Glutamatergic neuron (in vitro differentiated cells): ENCODE measurements at places on chromosomes 2 and 18. TPM values are rescaled to one million over a fixed set of nuclear protein-coding genes. Genes with fewer than 3 reads are reported as not detected.

DNA sequence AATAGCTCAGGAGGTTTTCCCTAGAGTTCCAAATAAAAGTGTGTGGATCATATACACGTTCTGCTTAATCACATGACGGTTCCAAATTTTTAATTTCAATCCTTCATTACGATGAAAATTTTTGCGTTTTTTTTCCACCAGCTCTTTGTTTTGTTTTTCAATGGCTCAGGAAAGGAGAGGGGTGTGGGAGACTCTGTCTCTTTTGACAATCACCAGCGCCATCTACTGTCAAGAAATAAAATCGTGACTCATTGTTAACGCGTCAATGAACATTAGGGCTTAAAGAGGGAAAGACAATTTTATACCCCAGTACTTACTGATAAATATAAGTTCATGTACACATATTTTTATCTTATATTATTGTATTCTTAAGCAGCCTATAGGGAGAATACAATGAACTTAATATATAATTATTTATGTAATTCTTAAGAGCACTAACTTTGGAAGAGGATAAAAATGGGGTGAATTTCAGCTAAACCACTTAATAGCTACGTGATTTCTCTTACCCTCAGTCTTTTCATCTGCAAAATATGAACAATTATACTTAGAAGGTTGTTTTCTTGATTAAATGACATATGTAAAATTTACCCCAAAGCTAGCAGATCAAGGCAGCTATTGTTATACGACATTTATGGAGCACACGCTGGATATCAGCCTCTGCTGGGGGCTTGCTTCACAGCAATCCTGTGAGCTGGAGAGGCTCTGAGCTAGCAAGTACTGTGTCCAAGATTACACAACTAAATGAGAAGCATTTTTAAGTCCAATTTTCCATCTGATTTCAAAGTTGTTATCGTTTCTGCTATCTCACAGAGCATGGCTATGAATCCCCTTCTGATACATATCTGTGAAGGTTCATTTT is 47.4 kb upstream of the RMDN2 start:
- DNase-seq: no peak
- H3K27ac ChIP-seq: peak overlapping the region; percentile 59
- H3K36me3 ChIP-seq: no peaks in the 10 kb centered on the region
- peaks cover 3% of the 10 kb centered on the region for H3K27me3 ChIP-seq
- H3K4me3 ChIP-seq: no peak overlapping the region

- H3K27me3 ChIP-seq: no peaks in the 10 kb centered on the region
- H3K36me3 ChIP-seq: no peaks in the 10 kb centered on the region
- peaks cover 9% of the 10 kb centered on the region for H3K4me1 ChIP-seq
- H3K4me3 ChIP-seq: no peak overlapping the region
- H3K27ac ChIP-seq: no peak overlapping the region
- no peak for DNase-seq
Observed at GRCh38 chr2:206521612-206522011, 78.3 kb downstream of the ADAM23 start.

DNA sequence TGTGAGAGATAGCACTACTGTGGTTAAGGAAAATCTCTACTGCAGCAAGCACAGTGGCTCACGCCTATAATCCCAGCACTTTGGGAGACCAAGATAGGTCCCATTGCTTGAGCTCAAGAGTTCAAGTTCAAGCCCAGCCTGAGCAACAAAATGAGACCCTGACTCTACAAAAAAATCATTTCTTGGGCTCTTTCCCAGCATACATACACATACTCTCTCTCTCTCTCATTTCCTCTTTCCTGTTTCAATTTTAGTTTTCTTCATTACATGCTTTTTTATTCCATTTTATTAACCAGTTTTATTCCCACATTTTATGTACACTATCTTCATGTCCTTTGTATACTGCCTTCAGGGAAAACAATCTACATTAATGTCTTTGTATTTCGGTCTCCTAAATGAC is 14.6 kb downstream of the WDR33 start:
- H3K27me3 ChIP-seq: no peaks in the 10 kb centered on the region
- H3K36me3 ChIP-seq: no peaks in the 10 kb centered on the region
- no peak for DNase-seq

DNA sequence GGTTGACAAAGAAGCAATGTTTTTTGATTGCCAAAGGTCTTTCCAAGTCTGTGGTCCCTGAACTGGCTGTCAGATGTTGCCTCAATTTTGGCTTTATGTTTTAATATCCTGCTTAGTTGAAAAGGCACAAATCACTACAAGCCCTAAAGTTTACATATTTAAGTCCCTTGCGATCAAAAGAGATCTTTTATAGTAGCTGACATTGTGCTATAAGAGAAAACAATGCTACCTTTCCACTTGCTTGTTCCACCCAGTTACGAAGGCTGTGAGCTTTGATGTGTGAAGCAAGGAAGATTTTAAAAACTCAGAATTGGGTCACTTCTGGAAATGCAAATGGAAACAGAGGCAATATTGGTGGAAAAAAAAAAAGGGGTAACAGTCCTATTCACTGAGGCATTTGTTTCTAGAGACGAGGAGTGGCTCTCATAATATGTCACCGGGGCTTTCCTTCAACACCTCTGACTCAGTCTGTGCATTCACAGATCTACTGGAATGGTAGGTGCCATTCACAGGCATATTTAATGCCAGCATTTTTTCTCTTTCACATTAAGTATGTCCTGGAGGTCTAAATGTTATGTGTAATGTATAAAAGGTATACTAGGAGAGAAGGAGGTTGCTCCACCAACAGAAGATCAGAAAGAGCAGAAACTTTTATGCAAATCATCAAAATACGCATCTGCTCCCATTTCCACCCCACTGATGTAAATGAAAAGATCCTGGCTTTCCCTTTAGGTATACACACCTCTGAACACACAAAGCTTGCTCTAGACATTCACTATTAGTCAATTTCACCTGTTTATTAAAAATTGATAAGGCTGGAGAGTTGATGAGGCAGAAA is 91.8 kb downstream of the TGIF1 start:
- H3K4me1 ChIP-seq: peaks cover 2% of the 10 kb centered on the region
- no peaks in the 10 kb centered on the region for H3K36me3 ChIP-seq
- no peak overlapping the region for H3K27ac ChIP-seq
- no peak overlapping the region for H3K4me3 ChIP-seq
- peaks cover 3% of the 10 kb centered on the region for H3K27me3 ChIP-seq

- DNase-seq: peak; percentile 25
- H3K4me1 ChIP-seq: peaks cover 3% of the 10 kb centered on the region
- no peak overlapping the region for H3K27ac ChIP-seq
- H3K4me3 ChIP-seq: no peak overlapping the region
- H3K27me3 ChIP-seq: peaks cover 2% of the 10 kb centered on the region
- H3K36me3 ChIP-seq: peaks cover 1% of the 10 kb centered on the region
Observed at GRCh38 chr2:241859017-241859435, 332 bp upstream of the PDCD1 start.

The ALLC gene
- not detected for total RNA-seq

The STARD6 gene
- total RNA-seq: not detected

DNA sequence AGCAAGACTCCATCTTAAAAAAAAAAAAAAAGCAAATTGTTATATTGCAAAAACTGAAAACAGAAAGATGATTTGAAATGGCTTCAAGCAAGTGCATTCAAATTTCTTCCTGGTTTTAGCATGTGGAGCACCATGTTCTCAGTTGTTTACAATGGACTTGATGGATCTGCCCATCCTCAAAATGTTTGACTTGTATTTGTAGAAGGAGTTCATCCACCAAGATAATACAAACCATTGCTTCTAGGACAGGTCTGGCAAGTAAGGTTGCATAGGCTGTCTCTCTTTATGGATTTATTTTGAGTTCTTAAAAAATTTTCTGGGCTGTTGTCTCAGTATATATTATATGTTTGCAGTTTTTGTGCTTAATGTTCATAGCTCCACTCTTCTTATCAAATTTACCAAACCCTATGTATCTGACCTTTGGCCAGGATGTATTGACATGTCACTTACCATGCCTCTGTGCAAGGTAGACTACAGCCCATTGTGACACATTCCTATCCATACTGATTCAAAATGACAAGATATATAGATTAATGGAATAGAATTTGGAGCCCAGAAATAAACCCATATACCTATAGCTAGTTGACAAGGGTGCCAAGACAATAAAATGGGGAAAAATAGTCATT is 21.7 kb upstream of the ZCCHC2 start:
- no peak for DNase-seq
- no peak overlapping the region for H3K4me3 ChIP-seq
- H3K27me3 ChIP-seq: no peaks in the 10 kb centered on the region
- no peak overlapping the region for H3K27ac ChIP-seq

The OST4 gene
- 215 TPM for total RNA-seq

DNA sequence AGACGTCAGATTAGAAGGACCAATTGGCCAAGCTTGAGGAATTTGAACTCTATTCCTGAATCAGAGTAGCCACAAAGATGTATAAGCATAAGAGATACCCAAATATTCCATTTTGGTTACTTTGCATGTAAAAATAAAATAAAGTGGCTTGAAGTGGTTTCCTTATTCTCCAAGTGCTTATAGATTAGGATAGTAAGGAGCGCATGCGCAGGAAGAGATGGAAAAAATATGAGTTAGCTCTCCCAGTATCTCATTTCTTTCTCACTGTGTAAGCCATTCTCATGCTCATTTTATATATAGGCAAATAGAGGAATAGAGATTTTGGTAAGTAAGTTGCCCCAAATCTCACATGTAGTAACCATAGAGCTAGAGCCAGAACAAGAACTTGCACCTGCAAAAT is 241.3 kb downstream of the SETBP1 start:
- no peak overlapping the region for H3K27ac ChIP-seq
- DNase-seq: no peak
- no peaks in the 10 kb centered on the region for H3K36me3 ChIP-seq
- H3K27me3 ChIP-seq: peaks cover 2% of the 10 kb centered on the region
- no peak overlapping the region for H3K4me3 ChIP-seq

GRCh38 chr2:20663196-20664070 is 3.5 kb upstream of the GDF7 start:
- H3K27me3 ChIP-seq: peaks cover 17% of the 10 kb centered on the region
- no peak for DNase-seq
- H3K4me1 ChIP-seq: peaks cover 3% of the 10 kb centered on the region
- H3K36me3 ChIP-seq: no peaks in the 10 kb centered on the region
- no peak overlapping the region for H3K27ac ChIP-seq
- H3K4me3 ChIP-seq: no peak overlapping the region

The GCG gene
- not detected for total RNA-seq

DNA sequence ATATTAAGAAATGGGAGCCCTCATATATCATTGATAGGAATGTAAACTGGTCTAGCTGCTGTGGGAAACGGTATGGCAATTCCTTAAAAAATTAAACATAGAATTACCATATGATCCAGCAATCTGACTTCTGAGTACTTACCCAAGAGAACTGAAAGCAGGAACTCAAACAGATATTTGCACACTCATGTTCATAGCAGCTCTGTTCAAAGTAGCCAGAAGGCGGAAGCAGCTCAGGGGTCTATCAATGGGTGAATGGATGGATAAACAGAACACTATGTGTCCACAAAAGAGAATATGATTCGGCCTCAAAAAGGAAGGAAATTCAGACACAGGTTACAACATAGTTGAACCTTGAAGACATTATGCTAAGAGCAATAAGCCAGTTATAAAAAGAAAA is 135.7 kb upstream of the NDUFV2 start:
- no peaks in the 10 kb centered on the region for H3K36me3 ChIP-seq
- DNase-seq: no peak
- H3K27ac ChIP-seq: no peak overlapping the region
- peaks cover 6% of the 10 kb centered on the region for H3K27me3 ChIP-seq

The ZNF892 gene
- total RNA-seq: 21.1 TPM

DNA sequence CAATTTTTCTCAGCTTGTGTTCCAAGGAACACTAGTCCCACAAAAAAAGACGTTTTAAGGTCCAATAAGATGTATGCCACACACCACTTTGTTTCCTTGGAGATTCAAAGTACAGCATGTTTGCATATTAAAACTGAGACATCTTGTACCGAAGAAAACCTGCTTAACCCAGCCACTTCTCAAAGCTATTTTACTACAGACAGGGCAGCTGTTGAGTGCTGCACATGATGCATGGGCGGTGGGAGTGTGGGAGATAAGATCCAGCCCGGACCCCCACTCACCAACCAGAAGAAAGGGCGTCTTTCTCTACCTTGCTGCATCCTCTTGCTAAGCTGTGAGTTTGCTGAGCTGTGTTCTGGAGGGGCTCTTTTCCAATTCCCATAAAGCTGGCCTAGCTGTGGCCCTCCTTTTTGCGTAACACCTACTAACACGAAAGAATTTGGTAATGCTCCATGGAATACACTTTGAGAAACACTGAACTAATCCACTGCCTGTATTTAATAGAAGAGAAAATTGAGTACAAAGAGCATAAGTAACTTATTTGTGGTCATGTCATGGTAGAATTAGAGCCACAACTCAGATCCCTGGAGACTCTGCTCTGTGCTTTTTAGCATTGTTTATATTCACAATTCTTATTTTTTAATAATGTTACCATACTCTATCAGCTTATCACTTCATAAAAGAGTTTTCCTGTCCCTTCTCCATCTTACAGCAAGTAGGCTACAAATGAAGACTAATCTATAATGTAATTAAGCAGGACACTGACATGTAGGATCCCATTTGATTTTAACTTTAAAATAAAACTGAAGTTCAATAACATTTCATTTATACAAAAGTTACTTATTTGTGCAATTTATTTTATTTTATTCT is 90.0 kb downstream of the PLEKHM3 start:
- H3K4me1 ChIP-seq: peaks cover 3% of the 10 kb centered on the region
- H3K27me3 ChIP-seq: no peaks in the 10 kb centered on the region
- no peak overlapping the region for H3K27ac ChIP-seq
- no peak overlapping the region for H3K4me3 ChIP-seq
- H3K36me3 ChIP-seq: no peaks in the 10 kb centered on the region

DNA sequence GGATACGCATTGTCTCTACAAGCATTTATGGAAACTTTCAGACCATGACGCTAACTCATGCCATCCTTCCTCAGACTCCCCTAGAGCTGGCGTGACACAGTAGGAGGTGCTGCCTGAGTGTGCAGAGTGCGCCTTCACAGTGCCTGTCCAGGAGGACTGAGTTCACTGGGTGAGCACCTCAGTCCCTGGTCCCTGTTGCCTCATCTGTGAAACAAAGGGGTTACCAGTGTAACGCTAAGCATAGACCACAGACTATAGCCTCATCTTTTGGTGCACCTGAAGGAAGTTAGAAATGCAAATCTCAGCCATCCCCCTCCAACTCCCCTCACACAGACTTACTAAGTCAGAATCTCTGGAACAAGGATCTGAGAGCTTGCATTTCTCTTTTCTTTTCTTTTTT is 142.8 kb downstream of the TMEM17 start:
- no peak overlapping the region for H3K4me3 ChIP-seq
- no peaks in the 10 kb centered on the region for H3K4me1 ChIP-seq
- H3K27me3 ChIP-seq: no peaks in the 10 kb centered on the region
- H3K27ac ChIP-seq: no peak overlapping the region
- H3K36me3 ChIP-seq: no peaks in the 10 kb centered on the region
- DNase-seq: no peak

The TEX44 gene
- total RNA-seq: not detected

The ANKRD30BL gene
- total RNA-seq: 0.29 TPM

The LBX2 gene
- 0.96 TPM for total RNA-seq

The TTR gene
- total RNA-seq: not detected
